ENCODE measurements at places on chromosomes 1 and 21.

DNA sequence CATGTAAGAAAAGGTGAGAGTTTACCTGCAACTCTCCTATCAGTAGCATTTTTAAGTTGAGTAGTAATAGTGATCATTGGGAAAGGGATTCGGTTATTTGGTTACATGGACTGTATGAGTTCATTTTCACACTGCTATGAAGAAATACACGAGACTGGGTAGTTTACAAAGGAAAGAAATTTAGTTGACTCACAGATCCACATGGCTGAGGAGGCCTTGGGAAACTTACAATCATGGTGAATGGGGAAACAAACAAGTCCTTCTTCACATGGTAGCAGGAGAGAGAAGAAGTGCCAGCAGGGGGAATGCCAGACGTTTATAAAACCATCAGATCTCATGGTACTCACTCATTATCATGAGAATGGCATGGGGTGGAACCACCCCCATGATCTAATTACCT lies 59.3 kb upstream of the FBXO28 start:
- no peak for DNase-seq

GRCh38 chr1:178284058-178284457 lies 190.2 kb downstream of the RASAL2 start:
- DNase-seq, result no peak

DNA sequence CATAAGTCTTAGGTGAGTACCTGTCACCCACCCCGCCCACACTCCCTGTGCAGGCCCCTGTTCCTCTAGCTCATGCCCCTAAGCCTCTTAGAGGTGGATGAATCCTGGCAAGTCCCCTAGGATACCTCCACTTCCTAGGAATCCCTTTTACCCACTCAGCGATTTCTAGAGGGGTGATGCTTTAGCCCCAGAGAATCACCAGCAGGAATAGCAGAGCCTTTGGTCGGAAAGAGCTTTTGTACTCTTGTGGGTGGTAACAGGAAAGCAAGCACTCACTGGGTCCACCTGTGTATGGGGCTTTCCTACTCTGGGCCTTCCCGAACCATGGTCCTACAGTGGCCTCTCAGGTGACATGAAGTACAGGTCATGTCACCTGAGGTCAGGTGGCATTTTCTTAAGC lies 172.4 kb downstream of the CLIC6 start:
- DNase-seq, result no peak

DNA sequence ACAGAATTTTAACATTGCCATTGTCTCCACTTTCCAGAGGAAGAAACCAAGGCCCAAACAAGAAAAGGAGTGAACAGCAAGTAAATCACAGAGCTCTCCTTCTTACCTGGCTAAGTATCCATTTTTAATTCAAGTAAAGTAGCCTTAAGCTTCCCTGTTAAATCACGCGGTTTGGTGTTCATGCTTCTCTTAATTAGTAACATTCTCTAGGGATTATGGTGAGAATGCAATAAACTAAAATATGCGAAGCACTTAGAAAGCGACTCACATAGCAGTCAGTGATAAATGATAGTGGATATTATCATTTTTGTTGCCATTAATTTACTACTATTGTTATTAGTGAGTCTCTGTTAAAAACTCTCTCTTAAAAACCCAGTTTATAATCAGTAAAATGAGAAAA lies 630.5 kb upstream of the TMPRSS15 start:
- DNase-seq, result no peak

- DNase-seq, result no peak
These were observed 211.1 kb downstream of the SMYD3 start for GRCh38 chr1:246295968-246296367.
